G401 (cell line): ENCODE measurements at places on chromosomes 2 and 18.

GRCh38 chr18:29436459-29436858 is 1259.5 kb upstream of the CDH2 start:
- no peak for DNase-seq

- peak; percentile 11 for DNase-seq
Measured at GRCh38 chr2:39851651-39852110, 72.6 kb upstream of the THUMPD2 start.

DNA sequence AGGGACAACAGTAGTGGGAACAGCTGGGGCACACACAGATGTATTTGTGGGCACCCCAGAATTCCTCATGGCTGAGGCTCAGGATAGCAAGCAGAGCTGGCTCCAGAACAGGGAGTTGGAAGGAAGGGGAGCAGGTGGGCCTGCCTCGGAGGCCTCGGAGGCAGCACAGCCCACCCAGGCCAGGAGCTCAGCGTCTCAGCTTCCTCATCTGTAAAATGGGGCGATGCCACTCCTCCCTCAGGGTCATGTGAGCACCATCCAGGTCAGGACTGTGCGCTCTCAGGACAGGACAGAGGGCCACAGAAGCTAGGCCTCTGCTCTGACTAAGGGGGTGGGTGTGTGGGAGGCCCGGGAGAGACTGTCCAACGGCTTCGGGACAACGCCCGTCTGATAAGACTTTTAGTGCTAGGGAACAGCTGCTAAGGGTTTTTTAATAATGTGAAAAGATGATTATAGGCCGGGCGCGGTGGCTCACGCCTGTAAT is 106.2 kb downstream of the HDAC4 start:
- DNase-seq = no peak

DNA sequence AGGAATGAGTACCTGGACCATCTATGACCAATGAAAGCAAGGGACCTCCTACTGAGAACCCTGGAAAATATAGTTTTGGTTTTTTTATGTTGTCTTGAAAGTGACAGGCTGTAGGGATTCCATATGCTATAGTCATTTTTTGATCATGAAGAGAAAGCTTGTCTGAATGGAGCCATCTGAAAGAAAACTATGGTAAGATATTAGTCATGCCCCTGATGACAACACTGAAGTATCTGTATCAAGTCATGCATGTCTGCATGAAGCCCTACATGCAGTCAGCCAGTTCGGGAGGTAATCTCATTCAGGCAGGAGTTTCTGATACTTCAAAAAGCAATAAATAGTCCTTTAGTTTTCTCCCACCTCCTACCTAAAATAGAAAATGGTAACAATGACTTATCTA is 1042.0 kb downstream of the DPP10 start:
- no peak for DNase-seq

- DNase-seq = no peak
Measured at GRCh38 chr2:27724191-27724590, 47.3 kb upstream of the MRPL33 start.

- DNase-seq = no peak
Measured at GRCh38 chr2:15147591-15147990, 413.5 kb downstream of the NBAS start.

DNA sequence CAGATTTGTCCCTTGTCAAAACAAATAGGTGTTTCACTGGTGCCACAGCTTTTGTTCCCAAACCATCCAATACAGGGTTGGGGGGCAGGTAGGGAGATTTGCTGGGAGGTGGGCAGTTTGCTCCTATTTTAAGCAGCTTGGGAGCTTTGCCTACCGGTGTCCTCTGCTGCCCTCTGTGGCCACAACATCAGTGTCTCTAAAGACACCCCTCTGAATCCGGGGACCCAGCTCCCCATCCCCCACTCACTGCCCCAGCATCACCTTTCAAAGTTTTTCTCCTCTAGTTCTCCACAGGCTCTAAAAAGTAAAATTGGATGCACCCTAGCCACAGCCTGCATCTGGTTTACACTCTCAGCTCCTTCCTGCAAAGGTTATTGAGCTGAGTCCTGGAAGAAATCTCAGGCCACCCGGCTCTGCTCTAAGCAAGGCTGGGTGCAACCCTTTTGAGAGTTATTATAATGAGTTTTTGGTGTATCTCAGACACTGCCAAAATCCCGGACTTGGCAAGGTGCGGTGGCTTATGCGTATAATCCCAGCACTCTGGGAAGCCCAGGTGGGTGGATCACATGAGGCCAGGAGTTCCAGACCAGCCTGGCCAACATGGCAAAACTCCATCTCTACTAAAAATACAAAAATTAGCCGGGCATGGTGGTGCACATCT is 2.9 kb upstream of the EPAS1 start:
- no peak for DNase-seq

GRCh38 chr2:105928563-105928962 is 183.9 kb downstream of the NCK2 start:
- no peak for DNase-seq

GRCh38 chr18:9865764-9866490 is 19.8 kb upstream of the TXNDC2 start:
- DNase-seq = no peak

DNA sequence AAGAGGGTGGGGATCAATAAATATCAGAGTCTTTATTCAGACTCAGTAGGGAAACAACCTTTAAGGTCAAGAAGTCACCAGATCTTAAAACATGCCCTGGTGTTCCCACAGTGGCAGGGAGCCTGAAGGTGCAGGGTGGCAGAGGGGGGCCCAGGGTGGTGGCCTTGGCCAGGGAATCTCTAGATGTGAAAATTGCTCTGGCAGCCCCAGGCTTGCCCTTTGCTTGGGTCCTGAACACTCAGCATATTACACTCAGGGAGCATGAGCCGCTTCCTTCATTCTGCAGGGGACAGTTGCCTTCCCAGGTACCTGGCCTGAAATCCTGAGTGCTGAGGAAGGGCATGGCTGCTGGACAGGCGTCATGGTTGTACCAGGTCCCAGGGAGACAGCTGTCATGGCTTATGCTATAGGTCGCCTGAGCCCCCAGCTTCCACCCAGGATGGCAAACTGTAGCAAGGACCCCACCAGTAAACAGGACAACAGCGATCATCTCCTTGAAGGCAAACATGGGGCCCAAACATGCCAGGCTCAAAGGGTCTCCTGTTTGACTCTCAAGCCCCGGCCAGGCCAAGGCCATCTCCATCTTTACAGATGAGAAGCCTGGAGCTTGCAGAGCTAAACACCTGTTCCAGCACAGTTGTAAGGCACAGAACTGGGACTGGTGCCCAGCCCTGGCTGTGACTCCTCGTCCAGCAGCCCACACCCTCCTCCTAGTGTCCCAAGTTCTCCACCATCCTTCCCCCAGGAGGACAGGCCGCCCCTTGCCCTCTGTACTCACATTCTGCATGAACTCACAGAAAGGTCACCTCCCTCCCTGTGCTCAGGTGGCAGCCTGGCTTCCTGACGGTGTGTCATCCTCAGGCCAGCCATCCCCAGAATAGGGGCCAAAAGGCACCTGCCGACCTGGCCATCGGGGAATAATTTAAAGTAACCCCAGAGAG is 14.6 kb downstream of the ABCG8 start:
- DNase-seq = no peak

DNA sequence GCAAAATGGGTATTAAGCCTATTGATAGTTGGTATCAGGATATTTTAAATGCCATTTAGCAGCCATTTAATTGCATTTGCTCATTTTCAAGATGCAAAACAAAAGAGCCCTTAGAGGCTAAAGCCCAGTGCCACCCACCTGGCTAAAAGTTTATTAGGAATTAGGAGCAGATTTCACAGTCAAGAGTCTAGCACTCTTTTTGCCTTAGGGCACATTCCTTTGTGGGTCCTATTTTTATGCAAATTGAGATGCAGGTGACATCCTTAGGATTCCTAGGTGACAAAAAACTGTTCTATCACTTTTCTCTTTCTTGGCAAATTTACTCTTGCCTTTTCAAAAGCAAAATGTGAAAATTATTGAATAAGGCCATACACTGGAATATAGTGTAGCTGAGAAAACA is 42.0 kb downstream of the CTNNA2 start:
- DNase-seq = no peak

GRCh38 chr2:201926067-201926466 is 107.6 kb upstream of the FZD7 start:
- DNase-seq = no peak

DNA sequence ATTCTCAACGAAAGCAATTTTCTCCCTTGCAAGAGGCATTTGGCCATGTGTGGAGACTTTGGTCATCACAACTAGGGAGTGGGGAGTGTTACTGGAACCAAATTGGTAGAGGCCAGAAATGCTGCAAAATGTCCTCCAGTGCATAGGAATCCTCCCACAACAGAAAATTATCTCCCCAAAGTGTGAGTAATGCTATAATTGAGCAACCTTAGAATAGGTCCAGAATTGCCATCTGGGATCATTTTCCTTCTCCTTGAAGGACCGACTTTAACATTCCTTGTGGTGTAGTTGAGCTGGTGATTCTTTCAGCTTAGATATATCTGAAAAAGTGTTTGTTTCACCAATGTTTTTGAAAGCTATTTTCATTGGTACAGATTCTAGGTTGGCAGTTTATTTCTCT is 111.2 kb upstream of the SMIM21 start:
- DNase-seq = no peak

GRCh38 chr2:29900971-29901633 is 20.3 kb downstream of the ALK start:
- DNase-seq = no peak

DNA sequence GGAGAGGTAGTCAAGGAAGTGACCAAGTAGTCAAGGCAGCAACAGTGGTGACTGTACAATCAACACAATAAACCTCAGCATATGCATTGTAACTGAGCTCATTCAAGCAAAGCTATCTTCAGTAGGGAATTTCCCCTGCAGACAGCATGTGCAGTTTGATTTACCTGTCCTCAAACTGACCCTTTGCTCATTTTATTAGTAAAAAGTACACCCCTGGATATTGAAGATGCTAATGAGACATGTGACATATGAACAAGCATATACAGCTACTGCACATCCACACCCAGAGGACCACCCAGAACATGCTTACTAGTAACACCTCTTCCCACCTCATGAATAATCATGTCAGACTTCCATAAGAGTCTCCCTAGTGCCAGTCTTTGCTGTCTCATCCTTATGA is 15.4 kb downstream of the C2orf81 start:
- DNase-seq = no peak

DNA sequence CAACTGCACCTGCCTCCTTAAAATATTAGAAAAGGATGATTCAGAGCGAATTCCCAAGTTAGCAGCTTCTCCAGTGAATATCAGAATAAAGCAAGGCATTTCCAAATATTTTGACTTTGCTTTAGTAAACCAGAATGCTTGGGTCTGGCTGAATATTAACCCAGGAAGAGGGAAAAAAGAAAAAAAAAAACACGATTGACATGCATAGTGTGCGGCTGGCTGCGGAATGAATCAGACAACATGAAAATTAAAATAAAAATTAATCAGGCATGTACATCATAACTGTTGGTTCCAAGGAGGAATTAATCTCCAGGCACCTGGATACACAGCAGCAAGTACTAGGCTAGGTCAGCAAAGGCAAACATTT is 105.8 kb upstream of the NCKAP5 start:
- DNase-seq = no peak

GRCh38 chr2:30404319-30405259 is 42.5 kb upstream of the LCLAT1 start:
- no peak for DNase-seq

GRCh38 chr2:137221797-137222492 is 456.6 kb downstream of the THSD7B start:
- DNase-seq = no peak

DNA sequence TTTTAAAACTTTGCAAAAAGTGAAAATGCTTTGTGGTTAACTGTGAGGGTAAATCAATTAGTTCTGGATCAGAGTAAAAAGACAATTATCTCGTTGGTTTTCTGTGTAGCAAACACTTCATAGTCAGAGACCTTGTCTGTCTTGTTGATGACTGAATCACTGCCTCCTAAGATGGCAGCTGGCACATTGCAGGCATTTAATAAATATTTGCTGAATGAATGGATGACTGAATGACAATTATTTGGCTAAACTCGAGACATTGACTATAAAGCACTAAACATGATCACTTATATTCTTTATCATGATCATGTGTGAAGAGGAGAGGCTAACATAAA is 96.2 kb downstream of the MAIP1 start:
- no peak for DNase-seq

DNA sequence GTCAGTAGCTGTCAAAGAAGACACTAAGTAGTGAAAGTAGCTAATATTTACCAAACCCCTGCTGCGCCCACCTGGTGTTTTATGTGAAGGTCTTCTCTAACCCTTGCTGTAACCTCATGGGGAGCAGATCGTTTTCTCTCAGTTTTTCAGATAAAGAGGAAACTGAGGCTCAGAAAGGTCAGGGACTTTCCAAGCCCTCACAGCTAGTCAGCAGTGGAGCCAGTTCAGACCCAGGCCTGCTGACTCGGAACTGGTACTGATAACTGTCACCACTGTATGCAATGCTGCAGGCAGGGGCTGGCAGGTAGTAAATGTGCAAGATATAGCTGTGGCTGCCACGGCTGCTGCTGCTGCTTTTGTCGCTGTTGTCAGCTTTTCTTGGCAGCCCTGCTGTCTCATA is 69.1 kb downstream of the LRRFIP1 start:
- no peak for DNase-seq

- DNase-seq = no peak
Measured at GRCh38 chr2:139083121-139083520, 302.9 kb upstream of the NXPH2 start.

- no peak for DNase-seq
Measured at GRCh38 chr18:59263661-59264060, 9.6 kb downstream of the RAX start.

DNA sequence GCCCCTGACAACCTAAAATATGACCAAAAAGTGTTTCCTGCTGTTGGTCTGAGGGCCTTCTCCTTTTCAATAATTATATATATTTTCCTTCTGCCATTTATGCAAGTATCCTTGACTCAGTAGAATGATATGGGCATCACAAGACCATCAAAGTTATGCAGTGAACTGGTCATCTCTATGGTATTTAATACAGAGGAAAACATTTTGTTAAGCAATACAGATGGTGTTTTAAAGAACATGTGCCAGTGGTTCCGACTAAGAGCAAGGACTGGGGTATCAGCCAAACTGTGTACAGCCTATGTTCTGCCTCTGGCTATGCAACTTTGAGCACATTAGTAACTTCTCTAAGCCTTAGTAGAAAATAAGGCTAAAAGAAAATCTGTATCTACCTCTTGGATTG is 179.0 kb downstream of the TRABD2A start:
- no peak for DNase-seq

- no peak for DNase-seq
Measured at GRCh38 chr2:20174410-20174809, 50.5 kb downstream of the SDC1 start.

GRCh38 chr2:239979243-239980023 is 45.7 kb downstream of the NDUFA10 start:
- peak; percentile 16 for DNase-seq

- peak; percentile 37 for DNase-seq
Measured at GRCh38 chr2:189848276-189848675, 64.0 kb downstream of the PMS1 start.

DNA sequence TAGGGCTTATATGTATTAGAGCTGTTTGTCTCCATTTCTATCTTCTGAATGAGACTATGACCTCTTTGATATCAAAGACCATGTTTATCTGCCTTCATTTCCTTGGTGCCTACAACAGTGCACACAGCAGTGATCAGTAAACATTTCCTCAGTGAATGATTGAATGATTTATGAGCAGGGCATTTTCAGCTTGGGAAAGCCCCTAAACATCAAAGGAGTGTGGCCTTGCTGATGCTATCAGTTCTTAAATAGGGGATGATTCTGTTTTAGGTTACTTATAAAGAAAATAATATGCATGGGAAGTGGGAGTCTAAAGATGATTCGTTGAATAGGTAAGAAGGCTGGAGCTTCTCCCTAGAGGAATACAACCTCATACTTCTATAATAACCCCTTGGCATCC is 425.3 kb downstream of the ZNF521 start:
- DNase-seq = no peak

- no peak for DNase-seq
Measured at GRCh38 chr2:111054791-111055691, 65.7 kb upstream of the BCL2L11 start.
